ENCODE measurements at places on chromosomes 1 and 21. TPM values are rescaled to one million over a fixed set of nuclear protein-coding genes. Genes with fewer than 3 reads are reported as not detected.

Gene NR5A2
- under 0.01 TPM for total RNA-seq

Gene FCRL6
- not detected for total RNA-seq

Gene LEFTY1
- not detected for total RNA-seq

Gene EPHX1
- total RNA-seq: 47.0 TPM

Gene TDRD10
- total RNA-seq: under 0.01 TPM

Gene CFAP57
- total RNA-seq: 0.16 TPM

Gene HIPK1
- 14.0 TPM for total RNA-seq

Gene ZNF687
- 7.3 TPM for total RNA-seq

Gene LMX1A
- total RNA-seq: not detected

Gene NEK2
- 0.26 TPM for total RNA-seq

Gene RSBN1
- total RNA-seq: 6.6 TPM

Gene TP73
- not detected for total RNA-seq

Gene MMEL1
- total RNA-seq: 0.16 TPM

Gene SPRR3
- not detected for total RNA-seq

Gene FCER1G
- total RNA-seq: not detected

Gene DNAJC11
- 36.3 TPM for total RNA-seq

Gene BEST4
- 0.26 TPM for total RNA-seq

Gene AIM2
- total RNA-seq: not detected

Gene DIO1
- not detected for total RNA-seq

Gene RHOU
- 0.17 TPM for total RNA-seq

Gene CGN
- under 0.01 TPM for total RNA-seq

Gene ERI3
- total RNA-seq: 35.8 TPM

Gene RPTN
- total RNA-seq: not detected

Gene CD5L
- total RNA-seq: not detected

Gene WNT3A
- total RNA-seq: not detected

Gene ARTN
- total RNA-seq: under 0.01 TPM

Gene RRP15
- 4.1 TPM for total RNA-seq

Gene CACNA1S
- not detected for total RNA-seq

Gene FAM131C
- total RNA-seq: not detected

Gene LCE3E
- not detected for total RNA-seq

Gene ALDH4A1
- total RNA-seq: 12.0 TPM

Gene KCNA3
- total RNA-seq: 0.16 TPM

Gene KLHDC8A
- not detected for total RNA-seq

Gene ERRFI1
- 13.2 TPM for total RNA-seq

Gene C1QB
- not detected for total RNA-seq

Gene TNFRSF18
- total RNA-seq: 0.34 TPM

Gene PRAMEF25
- not detected for total RNA-seq

Gene LRRIQ3
- total RNA-seq: 1.1 TPM

Gene OR2L8
- total RNA-seq: not detected

Gene NUP210L
- total RNA-seq: 0.17 TPM

Gene TNFSF4
- 1.3 TPM for total RNA-seq

Gene CELA3A
- not detected for total RNA-seq

Gene LCE3A
- not detected for total RNA-seq

Gene UBR4
- total RNA-seq: 73.0 TPM

Gene GPR3
- total RNA-seq: 0.09 TPM

All from bronchial smooth muscle cell (primary cell).